ENCODE measurements at places on chromosomes 13 and 19.

DNA sequence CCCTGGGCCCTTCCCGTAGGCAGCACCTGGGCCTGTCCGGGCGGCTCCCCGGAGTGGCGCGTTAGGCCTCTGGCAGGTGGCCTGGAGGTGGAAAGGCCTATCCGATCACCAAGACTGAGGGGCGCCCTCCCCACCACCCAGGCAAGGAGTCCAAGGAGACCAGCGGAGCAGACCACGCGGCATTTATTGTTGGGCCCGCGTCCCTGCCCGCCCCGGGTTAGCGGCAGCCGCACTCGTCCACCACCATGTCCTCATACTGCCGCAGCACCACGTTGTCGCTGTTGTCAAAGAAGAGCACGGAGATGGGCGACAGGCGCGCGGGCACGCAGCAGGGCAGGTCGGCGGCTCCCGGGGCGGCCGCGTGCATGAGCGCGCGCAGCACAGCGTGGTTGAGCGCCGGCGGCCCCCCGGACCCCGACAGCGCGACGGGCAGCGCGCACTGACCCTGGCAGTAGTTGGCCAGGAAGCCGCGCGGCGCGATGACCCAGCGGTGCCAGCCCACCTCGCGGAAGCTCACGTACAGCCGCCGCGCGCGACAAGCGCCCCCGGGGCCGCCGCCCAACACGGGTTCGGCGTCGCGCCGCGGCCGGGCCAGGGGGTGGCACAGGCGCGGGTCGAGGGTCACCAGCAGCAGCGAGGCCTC, 27.5 kb downstream of the CERS1 start:
- no peak for DNase-seq

- no peak for DNase-seq
Measured at GRCh38 chr19:45645631-45646344, 6.6 kb upstream of the EML2 start.

GRCh38 chr19:30003866-30004265, 61.8 kb downstream of the URI1 start:
- no peak for DNase-seq

- no peak for DNase-seq
Measured at GRCh38 chr19:1004204-1004802, 4.1 kb downstream of the GRIN3B start.

DNA sequence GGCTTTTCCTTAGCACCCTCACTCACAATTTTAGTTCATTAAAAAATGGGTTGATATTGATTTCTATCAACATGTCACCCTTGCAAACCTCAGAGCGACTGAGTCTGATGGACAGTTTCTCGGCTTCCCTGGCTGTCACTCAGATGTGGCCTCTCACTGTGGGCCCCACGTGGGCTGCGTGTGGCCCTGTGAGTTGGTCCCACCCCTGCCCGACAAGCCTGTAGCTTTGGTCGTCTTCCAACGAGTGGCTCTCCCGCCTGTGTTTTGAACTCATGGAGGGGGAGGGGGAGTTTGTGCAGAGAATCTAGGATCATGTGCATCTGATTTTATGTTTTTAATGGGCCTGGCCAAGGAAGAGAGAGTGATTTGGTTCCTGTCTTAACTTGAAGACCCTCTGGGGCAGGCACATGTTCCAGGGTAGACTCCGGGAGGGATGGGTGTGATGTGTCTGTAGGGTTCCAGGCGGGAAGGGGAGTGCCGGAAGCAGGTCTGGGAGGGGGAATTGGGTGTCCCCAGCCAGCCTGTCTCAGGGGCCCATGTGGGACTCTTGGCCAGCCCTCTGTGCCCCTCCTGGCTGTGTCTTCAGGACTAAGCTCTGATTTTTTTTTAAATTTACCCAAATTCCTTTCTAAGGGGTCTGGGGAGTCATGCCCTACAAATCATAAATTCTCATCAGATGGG, 18.9 kb downstream of the ATP11A start:
- no peak for DNase-seq

DNA sequence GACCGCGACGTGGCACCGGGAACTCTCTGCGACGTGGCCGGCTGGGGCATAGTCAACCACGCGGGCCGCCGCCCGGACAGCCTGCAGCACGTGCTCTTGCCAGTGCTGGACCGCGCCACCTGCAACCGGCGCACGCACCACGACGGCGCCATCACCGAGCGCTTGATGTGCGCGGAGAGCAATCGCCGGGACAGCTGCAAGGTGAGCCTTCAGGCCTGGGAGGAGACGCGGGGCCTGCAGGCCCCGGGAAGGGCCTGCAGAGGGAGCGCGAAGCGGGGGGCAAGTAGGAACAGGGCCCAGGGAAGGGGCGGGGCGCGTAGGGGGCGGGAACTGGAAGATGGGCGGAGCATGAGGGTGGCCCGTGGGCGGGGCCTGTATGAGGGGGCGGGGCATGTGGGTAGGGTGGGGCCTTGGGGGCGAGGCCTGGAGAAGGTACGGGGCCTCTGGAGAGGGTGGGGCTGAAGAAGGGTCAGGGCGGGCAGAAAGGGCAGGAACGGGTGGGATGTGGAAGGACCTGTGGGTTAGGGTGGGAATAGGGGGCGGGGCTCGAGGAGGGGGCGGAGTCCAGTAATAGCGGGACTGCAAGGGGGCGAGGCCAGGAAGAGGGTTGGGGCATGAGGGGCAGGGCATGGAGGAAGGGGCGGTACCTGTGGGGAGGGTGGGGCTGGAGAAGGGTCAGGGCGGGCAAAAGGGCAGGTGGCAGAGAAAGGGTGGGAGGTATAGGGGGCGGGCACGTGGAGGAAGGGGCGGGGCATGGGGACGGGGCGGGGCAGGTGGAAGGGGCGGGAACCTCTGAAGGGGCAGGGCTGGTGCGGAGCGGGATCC, 2.5 kb downstream of the CFD start:
- DNase-seq, result no peak
